Renal cortical epithelial cell (primary cell): ENCODE measurements at places on chromosomes 1 and 21.

GRCh38 chr1:3518256-3518655, 63.8 kb downstream of the ARHGEF16 start:
- no peak for DNase-seq

- no peak for DNase-seq
These were observed 88.9 kb downstream of the PIK3R3 start for GRCh38 chr1:46043458-46044017.

DNA sequence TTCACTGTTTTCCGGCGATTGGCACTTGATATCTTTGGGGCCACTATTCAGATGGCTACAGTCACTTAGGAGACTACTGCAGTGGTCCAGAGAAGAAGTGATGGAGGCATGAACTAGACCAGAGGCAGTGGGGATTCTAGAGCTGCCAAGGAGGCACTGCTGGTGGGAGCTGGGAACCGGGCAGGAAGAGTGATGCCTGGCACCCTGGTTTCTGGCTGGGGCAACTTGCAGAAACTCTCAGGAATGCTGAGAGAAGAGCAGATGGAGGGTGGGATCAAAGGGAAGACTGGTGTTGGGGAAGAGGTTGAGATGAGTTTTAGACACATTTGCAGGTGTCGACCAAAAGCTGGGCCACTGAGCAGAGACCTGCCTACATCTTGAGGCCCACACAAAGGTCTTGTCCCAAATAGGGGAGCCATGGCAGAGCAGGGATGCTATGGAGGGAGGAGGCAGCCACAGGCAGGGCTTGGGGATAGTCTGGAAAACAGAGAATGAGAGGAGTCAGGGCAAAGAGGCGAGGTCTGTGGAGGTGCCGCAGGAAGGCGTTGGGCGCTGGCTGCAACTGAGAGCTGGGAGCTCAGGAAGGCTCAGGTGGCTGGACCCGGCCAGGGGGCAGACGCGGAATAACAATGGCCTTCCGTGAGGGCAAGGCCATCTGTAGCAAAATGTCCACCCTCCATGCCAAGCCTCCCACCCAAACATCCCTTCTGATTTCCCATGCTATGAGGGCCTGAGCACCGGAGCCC, 118.9 kb downstream of the TOMM20 start:
- DNase-seq = no peak

DNA sequence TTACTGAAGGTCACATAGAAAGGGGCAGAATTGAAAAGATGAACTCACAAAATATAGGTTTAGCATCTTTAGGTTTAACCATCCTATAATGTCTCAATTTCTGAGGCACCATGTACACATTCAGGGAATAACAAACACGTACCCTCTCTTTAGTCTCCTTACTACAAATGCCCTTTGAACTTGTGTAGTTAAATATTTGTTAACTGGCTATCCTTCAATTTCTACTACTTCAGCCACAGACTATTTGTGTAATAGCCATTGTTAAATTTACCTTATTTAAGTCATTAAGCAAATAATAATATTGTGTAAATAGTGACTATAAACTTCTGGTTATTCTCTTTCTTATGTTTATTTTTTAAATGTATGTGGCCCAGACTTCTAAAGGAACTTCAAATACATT, 600.5 kb downstream of the KCNT2 start:
- no peak for DNase-seq

GRCh38 chr1:247370786-247371732, 39.4 kb upstream of the ZNF496 start:
- no peak for DNase-seq

- no peak for DNase-seq
These were observed 12.7 kb downstream of the NFASC start for GRCh38 chr1:204883405-204883804.

- peak; percentile 74 for DNase-seq
These were observed 30.0 kb downstream of the SOX13 start for GRCh38 chr1:204102739-204103430.

DNA sequence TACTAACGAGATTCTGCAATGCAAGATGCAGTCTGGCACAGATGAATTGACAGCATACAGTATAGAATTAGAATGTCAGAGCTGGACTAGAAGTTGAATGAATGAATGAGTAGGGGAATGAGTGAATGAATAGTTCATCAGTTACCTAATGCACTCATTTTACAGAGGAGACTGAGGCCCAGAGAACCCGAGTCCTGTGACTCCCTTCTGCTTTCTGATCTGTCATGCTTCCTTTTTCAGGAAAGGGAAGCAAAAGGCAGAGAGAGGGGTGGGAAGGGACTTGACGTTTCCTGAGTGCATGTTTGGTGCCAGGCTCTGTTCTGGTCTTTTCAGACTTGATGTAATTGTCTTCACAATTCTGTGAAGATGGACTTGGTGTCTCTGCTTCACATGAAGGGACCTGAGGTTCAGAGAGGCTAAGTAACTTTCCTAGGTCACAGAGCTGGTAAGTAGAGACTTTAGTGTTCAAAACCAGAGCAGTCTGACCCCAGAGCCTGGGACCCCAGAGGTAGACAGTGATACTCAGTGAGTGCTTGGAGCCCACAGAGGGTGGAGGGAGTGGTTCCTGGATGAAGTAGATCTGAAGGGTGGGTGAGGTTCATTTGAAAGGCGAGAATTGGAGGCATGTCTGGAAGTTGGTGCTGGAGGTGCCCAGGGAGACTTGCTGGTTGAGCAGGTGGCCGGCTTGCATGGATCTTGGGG, 8.0 kb upstream of the MEX3A start:
- DNase-seq = no peak

DNA sequence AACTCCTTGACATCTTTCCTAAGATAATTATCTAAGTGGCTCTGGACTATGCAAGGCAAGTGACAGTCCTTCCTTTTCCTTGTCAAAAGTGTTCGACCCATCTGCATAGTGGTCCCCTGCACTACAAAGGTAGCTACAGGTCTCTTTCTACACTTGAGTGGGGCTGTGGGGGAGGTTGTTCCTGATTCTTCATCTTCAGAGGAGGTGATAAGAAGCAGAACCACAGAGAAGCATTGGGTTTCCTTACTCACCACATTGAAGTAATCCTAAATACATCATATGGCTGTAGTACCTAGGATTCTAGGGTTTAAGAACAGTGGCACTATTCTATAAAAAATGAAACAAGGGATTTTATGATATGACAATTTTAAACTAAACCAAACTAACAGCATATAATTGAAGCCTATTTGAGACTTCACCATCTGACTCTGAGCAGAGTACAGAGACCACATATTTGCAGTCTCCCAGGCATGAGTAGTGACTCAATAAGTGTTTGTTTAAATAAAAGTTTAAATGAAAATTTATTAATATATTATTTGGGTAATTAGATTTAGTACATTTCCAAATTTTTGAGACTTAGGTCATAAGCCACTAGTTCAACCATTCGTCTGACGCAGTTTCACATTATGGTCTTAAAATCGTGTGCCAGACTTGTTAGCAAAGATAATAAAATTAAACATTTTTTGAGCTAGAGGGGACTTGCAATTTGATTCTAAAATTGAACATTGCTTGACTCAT, 54.9 kb upstream of the NEK7 start:
- no peak for DNase-seq

DNA sequence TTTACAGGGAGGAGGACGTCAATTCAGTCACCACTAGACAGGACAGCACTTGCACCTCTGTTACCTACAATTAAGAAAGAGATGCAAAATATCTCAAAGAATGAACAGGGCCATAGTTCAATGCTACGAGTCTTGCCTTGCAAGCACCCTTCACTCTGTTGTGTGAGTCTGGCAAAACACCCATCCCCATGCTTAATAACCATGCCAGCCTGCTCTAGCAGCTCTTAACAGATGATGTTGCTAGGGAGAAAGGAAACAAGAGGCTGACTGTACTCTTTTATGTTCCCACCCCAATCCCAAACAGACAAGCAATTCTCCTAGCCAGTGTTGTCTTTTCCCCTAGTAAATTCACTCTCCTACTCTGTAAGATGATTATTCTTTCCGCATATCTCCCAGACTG, 5.3 kb downstream of the CBR1 start:
- DNase-seq = no peak

GRCh38 chr21:45323487-45324311, 36.0 kb upstream of the POFUT2 start:
- peak; percentile 50 for DNase-seq

- DNase-seq = no peak
These were observed 420.3 kb downstream of the NPHP4 start for GRCh38 chr1:5571861-5572401.

- peak; percentile 52 for DNase-seq
These were observed 90.7 kb downstream of the GALNT2 start for GRCh38 chr1:230157420-230158390.

DNA sequence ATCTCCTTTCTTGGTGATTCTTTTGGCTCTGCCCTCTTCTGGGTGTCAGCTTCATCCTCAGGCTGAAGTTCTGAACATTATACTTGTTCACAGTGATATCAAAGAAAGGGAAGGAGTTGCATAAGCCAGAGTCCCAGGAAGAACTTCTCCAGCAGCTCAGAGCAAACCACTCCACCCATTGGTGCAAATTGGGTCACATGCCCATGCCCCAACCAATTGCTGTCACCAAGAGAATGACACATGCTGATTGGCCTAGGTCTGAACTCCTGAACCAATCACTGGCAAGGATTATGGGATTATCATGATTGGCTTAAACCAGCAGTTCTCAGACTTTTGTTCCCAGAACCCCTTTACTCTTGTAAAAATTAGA, 256.5 kb upstream of the TMEM51 start:
- no peak for DNase-seq

GRCh38 chr1:185156288-185156853, 382 bp downstream of the TRMT1L start:
- DNase-seq = no peak

- no peak for DNase-seq
These were observed 7.9 kb downstream of the AGRN start for GRCh38 chr1:1027791-1028190.

DNA sequence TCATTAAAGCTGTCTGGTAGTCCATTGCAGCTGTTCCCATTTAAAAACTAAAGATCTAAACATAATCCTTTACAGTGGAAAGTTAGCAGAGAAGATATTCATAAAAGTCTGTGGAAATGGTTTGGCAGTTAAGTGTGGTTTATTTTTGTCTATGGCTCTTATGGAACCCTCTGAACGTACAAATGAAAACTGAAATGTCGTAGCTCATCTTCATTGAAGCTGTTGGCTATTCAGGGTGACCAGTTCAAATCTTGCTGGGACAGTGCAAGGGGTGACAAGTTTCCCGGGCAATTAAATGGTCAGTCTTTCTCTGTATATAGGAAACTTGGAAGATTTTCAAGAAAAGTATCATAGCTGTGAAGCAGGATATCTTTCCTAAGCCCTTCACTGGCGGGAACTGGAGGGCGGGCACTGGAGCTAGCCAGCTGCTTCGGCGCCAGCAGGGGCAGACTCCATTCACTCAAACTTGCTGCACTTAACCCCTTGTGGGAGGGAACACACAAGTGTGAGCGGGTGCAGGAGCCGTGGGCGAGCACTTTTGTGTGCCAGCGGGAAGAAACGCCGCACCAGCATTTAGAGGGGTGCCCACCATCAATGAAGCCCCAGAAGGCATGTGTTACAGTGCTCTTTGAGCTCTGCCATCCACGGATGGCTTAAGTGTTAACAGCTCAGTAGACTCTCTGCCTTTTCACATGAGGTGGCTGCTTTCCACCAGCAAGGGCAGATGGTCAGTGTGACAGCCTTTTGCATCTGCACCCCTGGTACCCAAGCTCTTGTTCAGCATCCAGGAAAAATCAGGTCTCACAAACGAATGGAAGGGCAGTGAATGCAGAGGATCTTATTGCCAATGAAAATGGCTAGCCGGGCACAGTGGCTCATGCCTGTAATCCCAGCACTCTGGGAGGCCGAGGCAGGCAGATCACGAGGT, 232.1 kb upstream of the KAZN start:
- no peak for DNase-seq

GRCh38 chr1:173330149-173330951, 123.2 kb upstream of the TNFSF4 start:
- peak; percentile 43 for DNase-seq

GRCh38 chr1:195026792-195027191, 1581.4 kb downstream of the KCNT2 start:
- DNase-seq = no peak

- no peak for DNase-seq
These were observed 162.6 kb downstream of the RUNX1 start for GRCh38 chr21:34886240-34887104.

DNA sequence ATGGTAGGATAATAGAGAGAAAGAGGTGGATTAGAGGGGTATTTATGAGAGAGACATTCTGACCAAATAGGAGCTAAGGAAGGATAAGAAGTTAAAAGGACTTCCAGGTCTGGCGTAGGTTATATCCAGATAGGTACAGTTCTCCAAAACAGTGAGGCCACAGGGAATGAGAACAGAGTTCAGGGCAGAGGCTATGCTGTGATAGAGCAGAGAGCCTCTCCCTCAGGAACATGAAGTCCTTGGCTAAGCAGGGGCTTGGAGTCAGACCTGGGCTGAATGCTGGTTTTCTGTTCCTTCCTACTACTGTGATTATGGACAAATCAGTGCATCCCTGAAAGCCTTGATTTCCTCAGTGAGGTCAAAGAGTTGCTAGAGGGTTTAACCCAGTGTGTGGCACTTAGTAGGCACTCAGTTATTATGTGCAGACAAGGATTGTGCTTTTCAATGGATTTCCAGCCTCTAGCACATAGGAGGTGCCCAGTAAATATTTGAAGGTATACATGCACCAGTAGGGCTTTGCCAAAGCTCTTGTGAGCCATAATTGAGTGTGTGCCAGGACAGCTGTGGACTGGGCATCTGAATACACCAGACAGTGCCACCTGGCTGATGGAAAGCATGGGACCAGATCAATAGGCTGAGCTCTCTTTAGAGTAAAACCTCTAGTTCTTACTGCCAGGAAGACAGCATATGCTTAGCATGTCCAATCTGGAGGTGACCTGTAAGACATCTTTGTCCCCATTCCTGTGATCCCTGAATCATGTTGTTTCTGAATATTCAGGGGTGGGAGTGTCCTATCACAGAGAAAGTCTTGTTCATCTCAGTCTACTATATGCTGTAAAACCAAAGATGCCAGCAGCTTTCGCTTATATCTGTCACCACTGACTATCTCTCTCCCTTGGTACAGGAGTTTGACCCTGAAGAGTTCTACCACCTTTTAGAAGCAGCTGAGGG, 111.1 kb downstream of the PIK3R3 start:
- no peak for DNase-seq

- no peak for DNase-seq
These were observed 1.6 kb upstream of the MX2 start for GRCh38 chr21:41360072-41360821.

GRCh38 chr1:31760471-31761470, 3.4 kb downstream of the ADGRB2 start:
- peak; percentile 40 for DNase-seq
